ENCODE measurements at places on chromosomes 6 and 20. TPM values are rescaled to one million over a fixed set of nuclear protein-coding genes. Genes with fewer than 3 reads are reported as not detected.

Gene RSPO3
- 3.9 TPM for total RNA-seq

Gene LY6G6F
- total RNA-seq = 0.30 TPM

Gene SNAP25
- 370 TPM for total RNA-seq

Gene MLIP
- total RNA-seq = 28.6 TPM

Gene KCTD20
- total RNA-seq = 108 TPM

Gene GSTA4
- 112 TPM for total RNA-seq

Gene RAET1E
- total RNA-seq = not detected

Gene KCNK17
- total RNA-seq = 0.66 TPM

Gene FERMT1
- total RNA-seq = 5.2 TPM

Gene ROS1
- not detected for total RNA-seq

Gene HCK
- 9.1 TPM for total RNA-seq

Gene C4A
- 107 TPM for total RNA-seq

Gene IRAK1BP1
- 19.0 TPM for total RNA-seq

Gene RNF144B
- 8.6 TPM for total RNA-seq

Gene IMPG1
- total RNA-seq = 0.10 TPM

Measured in spinal cord (tissue), 10 donors.